GF-D8 (cell line): ENCODE measurements at places on chromosomes 12 and 14.
A peak's percentile ranks its signal among the peaks of the same experiment; 100 is the strongest.

GRCh38 chr14:33691907-33692306 lies 259.0 kb downstream of the EGLN3 start:
- no peak for DNase-seq

- no peak for DNase-seq
Measured at GRCh38 chr14:34438438-34438837, 23.6 kb downstream of the SPTSSA start.

DNA sequence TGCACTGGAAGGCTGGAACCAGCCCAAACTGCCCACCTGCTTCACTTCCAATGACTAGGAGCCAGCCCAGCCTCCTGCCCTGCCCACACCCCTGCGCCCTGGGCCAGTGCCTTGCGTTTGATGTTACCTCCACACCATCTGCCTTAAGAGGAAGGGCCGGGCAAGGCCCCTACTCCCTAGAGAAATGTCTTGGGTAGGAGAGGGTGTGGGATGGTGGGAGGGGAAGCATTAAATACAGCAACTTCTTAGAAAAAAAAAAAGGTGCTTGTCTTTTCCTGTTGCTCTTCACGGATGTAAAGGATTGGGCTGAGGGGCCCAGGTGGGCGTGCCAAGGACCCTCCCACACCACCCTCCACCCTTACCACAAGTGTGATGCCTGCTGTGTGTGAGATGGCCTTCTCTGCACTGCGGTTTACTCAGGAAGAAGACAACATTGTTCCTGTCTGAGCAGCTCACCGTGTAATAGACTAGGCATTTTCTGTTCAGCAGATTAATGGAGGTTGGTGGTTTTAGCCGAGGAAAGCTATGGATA lies 99.9 kb downstream of the NINJ2 start:
- peak; percentile 96 for DNase-seq

GRCh38 chr14:105147671-105148603 lies 20.6 kb downstream of the JAG2 start:
- no peak for DNase-seq

DNA sequence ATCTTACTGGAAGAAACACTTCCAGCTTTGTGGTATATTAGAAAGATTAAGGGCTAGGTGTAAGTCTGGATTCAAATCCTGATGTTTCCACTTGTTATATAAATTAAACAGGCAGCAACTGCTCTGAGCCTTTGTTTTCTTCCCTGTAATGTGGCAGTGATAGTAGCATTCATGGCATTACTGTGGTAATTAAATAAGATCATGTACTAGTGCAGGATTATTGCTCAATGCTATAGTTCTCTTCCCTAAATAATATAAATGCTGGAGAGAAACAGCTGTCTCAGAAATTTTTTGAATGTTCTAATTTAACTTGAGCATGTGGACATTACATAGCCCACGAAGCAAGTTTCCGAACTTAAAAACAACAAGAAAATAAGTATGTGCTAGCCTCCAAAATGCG lies 5.4 kb downstream of the TMEM117 start:
- DNase-seq = no peak

- peak; percentile 39 for DNase-seq
Measured at GRCh38 chr14:92417759-92418158, 94.8 kb downstream of the SLC24A4 start.

DNA sequence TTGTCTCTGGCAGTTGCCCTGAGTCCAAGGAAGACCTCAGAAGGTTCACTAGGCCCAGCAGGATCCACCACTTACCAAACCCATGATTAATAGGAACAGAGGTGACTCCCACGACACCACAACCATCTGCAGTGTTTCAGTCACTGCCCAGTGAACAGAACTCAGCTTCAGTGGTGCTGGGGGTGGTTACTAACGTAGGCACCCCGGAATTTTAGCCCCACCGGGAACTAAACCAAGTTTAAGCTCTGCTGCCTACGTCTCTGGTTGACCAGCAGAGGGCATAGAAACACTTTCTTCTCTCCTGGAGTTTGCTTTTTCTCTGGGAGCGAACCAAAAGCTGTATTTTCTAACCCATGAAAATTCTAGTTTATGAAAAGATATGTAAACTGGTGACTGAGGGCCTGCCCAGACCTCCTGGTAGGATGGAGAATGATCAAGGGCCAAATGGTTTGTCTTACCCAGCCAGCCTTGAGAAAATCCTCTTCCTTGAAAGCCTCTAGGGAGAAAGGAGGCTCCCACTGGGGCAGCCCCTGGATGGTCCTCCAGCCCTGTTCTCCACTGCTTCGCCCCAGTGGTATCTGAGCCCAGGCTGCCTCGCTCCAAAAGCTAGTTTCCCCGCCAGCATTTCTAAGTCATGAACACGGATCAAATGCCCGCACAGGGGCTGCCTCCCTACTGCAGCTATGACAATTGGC lies 379.8 kb downstream of the DPF3 start:
- no peak for DNase-seq

GRCh38 chr12:118714051-118714460 lies 267.3 kb upstream of the SRRM4 start:
- peak; percentile 22 for DNase-seq

GRCh38 chr12:124422142-124422569 lies 127.3 kb downstream of the RFLNA start:
- no peak for DNase-seq

DNA sequence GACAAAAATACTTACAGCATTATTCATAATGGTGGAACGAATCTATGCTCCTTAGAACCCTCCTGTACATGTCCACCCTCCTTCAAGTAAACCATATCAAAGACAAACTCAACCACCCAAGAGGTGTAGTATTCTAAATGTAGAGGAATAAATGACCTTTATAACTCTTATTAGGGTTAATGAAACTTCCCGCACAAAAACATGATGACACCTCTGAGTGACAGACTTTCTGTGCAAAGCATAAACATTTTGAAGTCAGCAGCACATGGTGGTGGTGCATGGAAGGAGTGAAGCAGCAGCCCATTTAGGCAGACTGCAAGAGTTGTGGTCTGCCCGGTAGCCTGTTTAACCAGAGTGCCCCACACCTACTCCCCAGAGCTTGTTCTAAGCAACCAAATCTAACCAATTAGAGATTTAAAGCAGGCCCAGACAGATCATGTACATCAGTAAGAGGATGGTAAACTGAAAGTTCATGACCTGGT lies 615 bp upstream of the ASB8 start:
- no peak for DNase-seq

DNA sequence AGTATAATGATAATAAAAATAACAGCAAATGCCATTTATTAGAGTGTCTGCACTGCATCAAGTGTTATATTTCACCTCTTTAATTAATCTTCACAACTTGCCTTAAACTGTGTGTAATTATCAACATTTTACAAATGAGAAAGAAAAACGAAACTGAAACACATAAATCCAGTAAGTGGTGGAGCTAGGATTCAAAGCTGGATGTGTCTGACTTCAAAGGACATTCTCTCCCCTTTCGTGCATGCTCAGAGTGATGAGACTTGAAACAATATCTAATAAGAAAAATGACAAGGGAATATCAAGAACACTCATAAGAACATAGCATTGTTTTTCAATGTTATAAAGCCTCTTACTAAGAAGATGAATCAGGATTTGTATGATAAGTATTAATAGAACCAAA lies 78.8 kb downstream of the DUSP6 start:
- no peak for DNase-seq

DNA sequence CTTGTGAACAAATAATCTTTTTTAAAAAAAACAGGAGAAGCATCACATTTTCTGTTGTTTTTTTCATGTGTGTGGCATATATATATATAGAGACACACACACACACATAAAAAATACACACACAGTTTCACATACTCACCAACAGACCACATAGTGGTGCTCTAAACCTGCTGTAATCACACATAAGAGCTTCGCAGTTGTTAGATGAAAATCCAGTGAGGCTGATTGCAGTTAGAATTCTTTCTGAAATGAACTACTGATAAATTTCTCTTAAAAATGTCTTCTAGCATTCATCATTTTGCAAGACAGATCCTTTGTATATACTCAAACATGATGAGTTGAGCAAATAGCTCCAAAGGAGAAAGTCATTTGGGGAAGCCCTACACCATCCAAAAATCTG lies 434.3 kb upstream of the STXBP6 start:
- no peak for DNase-seq

DNA sequence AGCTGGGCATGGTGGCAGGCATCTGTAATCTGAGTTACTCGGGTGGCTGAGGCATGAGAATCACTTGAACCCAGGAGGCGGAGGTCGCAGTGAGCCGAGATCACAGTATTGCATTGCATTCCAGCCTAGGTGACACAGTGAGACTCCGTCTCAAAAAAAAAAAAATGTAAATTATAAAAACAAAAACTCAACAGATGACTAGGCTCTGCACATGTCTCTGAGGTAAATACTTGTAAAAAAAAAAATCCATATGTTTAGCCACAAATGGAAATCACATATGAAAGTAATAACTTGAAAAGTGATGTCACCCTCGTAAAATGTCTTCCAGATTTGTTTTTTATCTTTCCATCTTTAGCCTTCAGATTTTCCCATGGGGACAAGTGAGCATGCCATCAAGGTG lies 85.0 kb downstream of the KICS2 start:
- DNase-seq = no peak

DNA sequence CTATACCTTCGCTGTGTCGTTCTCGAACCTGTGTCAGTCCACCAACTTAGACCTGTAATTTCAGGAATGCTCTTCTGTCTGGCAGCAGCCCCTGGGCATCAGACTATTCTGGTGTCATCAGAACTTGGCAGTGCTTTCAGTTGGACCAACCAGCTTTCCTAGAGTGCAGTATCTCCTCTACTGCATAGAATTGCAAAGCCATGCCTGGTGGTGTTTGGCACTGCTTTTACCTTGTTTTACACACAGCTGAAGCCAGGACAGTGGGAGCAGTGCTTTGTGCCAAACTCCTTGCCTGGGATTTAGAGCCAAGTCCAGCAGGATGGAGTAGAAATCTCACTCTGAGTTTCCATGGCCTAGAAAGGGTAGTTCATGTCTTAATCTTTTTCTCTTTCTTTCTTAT lies 1.5 kb downstream of the FLVCR2 start:
- DNase-seq = no peak

- no peak for DNase-seq
Measured at GRCh38 chr14:22764382-22764781, 2.1 kb upstream of the OXA1L start.

DNA sequence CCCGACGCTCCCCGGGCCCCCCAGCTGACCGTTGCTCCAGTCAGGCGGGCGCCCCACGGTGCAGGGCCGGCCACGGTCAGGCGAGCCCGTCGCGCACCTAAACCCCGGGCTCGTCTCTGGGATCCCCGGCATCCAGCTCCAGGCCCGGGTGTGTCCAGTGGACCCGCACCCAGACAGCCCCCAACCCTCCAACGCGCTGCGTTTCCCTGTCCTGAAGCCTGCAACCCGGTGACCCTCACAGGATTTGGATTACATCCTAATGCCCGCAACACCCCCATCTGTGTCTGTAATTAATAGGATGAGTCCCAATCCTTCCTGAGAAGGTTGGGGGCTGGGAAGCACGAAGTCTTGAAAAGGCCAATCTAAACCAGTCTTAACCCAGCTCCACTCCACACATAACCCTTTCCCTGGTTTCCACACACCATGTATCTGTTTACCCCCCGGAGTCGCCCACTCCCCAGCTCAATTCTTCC lies 10.4 kb downstream of the CPNE6 start:
- no peak for DNase-seq

DNA sequence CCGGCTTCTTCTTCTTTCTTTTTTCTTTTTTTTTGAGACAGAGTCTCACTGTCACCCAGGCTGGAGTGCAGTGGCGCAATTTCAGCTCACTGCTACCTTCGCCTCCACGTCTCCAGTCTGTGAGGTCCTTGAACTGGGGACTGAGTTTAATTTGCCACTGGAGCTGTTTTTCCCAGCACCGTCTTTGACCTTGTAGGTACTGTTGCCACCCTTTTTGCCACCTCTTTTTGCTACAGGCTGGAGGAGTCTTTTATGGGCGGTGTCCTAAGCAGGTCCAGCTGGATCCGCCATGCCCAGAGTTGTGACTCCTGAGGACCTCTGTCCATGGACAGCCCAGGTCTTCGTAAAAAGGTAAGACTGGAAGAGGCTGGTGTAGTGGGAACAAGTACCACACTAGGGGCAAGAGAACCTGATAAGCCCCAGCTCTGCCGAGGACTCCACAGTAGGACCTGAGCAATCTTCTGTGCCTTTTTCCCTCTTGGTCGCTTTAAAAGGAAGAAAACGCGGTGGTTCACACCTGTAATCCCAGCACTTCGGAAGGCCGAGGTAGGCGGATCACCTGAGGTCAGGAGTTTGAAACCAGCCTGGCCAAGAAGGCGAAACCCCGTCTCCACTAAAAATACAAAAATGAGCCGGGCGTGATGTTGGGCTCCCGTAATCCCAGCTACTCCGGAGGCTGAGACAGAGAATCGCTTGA lies 946 bp downstream of the RNU4-2 start:
- DNase-seq = no peak

DNA sequence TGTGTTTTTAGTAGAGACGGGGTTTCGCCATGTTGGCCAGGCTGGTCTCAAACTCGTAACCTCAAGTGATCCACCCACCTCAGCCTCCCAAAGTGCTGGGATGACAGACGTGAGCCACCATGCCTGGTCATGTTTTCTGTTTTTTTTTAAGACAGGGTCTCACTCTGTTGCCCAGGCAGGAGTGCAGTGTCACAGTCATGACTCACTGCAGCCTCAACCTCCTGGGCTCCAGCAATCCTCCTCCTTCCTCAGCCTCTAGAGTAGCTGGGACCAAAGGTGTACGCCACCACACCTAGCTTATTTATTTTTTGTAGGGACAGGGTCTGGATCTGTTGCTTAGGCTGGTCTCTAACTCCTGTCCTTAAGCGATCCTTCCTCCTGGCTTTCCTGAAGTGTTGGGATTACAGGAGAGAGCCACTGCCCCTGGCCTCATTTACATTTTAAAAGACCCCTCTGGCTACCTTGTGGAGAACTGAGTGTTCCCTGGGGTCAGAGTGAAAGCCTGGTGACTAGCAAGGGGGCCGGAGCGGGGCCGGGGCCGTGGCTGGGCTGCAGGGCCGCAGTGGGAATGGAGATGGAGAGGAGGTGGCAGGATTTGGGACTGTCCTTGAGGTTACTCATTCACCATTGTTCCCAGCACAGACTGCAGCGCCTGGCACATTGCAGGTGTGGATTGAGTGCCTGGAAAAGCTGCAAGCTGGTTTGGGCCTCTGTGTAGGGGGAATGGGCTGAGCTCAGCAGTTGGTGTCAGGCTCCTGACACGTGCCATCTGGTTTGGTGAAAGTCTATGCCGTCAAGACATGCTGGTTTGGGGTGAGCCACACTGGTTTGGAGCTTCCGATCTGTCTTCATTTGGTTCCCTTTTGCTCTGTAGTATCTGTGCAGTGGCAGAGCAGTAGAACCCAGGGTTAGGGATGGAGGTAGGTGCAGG lies 18.1 kb downstream of the KMT5A start:
- no peak for DNase-seq

DNA sequence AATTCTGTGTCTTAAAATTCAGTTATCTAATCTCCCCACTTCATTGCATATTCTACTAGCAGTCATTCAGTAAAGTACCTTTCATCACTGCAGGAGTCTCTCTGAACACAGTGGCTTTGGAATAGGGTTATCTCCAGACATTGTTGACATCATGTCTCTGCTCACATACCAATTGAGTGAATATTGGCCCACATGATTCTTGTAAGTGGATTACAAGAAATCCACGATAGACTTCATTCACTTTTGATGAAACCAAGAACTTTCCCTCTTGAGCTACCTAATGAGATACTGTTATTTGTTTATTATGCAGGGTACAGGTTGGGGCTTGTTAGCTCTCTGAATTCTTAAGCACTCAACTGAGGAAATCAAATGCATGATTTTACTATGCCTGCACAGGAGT lies 284.9 kb downstream of the RAD51B start:
- DNase-seq = no peak
